Activated CD8-positive, alpha-beta memory T cell treated with anti-CD3 and anti-CD28 coated beads for 48 hours (primary cell): ENCODE measurements at places on chromosomes 2 and 18.

- DNase-seq = no peak
Measured at GRCh38 chr2:180955101-180955500, 25.3 kb upstream of the UBE2E3 start.

DNA sequence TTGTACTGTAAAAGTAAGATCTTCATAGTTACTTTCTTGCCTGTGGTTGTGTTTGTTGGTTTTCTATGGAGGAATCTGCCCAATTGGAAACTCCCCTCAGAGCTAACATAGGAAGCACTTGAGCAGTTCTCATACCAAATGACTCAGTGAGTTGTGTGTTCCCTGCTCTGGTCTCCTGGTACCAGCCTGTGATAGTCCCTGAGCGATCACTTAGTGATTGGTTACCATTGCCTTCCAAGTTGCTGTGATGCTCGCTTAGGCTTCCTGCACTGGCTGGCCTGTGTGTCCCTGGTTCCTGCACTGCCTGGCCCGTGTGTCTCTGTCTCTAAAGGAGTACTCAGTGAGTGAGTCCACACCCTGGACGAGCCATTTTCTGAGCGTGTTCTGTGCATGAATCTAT lies 133.0 kb downstream of the MAP4K4 start:
- no peak for DNase-seq

GRCh38 chr2:222418739-222419138 lies 5.6 kb upstream of the SGPP2 start:
- no peak for DNase-seq

DNA sequence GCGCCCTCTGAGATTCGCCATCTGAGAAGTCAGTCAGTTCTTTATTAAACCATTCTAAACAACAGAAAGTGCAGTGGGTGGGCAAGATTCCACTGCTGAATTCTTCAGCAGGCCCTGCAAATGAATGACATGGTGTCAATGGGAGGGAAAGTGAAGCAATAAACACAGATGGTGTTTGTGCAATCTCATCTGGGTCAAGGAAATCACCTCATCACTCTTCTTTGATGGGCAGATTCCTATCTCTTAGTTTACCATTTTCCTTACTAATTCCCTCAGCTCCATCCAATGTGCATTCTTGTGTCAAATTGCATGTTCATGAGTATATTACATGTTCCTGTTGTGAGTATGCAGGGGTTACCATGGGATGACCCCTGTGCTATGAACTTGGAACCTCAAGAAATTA lies 100.7 kb upstream of the CYP1B1 start:
- no peak for DNase-seq

DNA sequence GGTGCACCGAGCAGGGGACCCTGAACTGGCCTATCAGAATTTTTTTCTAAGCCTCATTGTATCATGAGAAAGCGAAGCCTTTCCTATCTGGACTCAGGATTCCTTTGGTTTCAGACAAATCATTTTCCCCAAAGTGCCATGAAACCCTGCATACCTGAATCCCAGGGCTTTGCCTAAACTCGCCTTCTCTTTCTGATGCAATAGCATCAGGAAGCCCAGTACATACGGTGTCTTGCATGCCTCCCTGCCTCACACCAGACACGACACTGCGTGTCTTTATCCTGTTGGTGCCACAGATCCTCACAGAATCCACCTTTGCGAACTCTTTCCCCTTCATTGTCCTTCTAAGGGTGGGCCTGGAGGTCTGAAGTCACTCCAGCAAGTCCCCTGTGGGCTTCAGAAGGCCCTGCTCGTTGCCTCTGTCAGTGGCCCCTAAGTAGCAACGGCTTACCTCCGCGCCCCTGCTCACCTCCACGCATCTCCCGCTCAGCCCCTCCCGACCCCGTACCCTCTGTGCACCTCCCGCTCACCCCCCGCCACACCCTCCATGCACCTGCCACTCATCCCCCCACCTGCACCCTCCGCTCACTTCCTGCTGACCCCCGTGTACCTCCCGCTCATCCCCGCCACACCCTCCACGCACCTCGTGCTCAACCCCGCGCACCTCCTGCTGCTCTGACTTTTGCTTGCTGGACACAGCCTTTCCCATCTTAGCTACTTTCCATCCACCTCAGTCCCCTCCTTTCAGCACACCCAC lies 83.4 kb downstream of the TPGS2 start:
- no peak for DNase-seq

GRCh38 chr2:24463271-24463670 lies 27.8 kb upstream of the NCOA1 start:
- no peak for DNase-seq

DNA sequence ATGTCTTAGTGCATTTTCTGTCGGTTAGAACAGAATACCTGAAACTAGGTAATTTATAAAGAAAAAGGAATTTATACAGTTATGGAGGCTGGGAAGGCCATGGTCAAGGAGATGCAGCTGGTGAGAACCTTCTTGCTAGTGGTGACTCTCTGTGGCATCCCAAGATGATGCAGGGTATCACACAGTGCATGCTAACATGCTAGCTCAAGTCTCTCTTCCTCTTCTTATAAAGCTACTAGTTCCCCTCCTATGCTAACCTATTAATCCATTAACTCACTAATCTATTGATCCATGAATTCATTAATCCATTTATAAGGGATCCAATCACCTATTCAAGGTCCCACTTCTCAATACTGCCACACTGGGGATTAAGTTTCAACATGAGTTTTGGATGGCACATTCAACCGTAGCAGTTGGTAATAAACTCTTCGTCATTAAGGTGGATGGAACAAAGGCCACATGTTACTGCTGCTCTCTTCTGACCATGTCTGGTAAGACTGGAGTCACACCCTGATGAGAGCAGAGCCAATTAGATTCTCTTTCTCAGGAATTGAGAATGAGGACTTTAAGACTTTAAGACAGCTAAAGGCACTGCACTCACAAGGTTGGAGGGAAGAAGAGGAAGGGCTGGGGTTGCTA lies 211.6 kb upstream of the SMAD7 start:
- no peak for DNase-seq

GRCh38 chr2:197073701-197074433 lies 147.4 kb upstream of the PGAP1 start:
- no peak for DNase-seq

GRCh38 chr2:2464643-2465042 lies 133.6 kb upstream of the MYT1L start:
- DNase-seq = no peak

GRCh38 chr2:102449370-102449974 lies 23.6 kb upstream of the SLC9A4 start:
- peak; percentile 37 for DNase-seq
